ENCODE measurements at places on chromosomes 5 and 9.

DNA sequence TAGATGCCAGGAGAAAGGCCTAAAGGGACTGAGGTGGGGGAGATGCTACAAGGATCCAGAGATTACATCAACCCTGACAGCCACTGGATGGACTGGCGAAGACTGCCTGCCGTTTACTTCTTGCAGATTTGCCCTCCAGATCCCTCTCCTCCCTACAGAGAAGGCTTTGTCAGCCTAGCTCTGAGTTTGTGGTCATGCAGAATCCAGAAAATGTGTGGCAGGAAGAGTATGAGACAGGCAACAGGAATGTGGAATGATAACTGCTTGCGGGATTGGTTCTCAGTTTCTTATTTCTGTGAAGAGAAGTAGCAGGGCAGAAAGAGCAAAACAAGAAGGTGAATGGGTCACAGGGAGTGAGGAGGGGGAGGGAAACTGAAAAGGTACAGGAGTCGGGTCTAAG lies 129.6 kb downstream of the TLE1 start:
- no peak for DNase-seq

DNA sequence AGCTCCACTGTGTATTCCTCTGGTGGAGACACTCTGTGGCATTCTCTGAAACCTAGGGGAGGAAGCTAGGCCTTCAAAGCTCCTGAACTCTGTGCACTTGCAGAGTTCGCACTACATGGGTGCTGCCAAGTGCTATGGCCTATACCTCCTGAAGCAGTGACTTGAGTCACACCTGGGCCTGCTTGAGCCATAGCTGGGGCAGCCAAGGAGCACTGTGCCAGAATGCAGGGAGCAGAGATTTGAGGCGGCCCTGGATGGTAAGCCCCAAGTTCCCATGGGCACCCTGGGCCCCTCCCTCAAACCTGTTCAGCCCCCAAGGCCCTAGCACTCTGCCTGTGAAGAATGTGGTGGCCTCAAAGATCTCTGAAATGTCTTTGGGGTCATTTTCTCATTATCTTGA lies 212.9 kb downstream of the SPATA31A6 start:
- DNase-seq, result no peak

DNA sequence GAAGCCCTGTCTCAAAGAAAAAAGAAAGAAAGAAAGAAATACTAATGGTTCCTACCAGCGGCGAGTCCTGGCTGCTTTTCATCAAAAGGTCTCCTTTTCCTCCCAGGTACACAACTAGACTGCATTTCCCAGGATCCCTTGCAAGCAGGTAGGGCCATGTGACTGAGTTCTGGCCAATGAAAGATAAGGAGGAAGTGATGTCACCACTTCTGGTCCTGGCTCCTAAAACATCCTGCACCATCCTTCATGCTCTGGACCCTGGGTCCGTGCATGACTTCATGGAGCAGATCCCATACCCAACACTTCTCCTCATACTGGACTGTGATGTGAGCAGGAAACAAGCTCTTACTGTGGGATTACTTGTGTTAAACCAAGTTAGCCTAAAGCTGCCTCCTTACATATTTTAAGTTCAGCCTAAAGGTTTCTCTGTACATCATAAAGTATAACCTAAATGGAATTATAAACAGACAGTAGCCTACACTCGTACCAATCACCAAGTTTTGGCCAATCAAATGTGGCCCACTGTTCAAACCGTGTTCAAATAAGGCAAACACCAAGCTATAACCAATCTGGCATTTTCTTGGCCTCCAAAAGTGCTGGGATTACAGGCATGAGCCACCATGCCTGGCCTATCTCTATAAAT lies 30.2 kb upstream of the FUBP3 start:
- no peak for DNase-seq

GRCh38 chr5:991472-992267 lies 16.9 kb upstream of the NKD2 start:
- no peak for DNase-seq

DNA sequence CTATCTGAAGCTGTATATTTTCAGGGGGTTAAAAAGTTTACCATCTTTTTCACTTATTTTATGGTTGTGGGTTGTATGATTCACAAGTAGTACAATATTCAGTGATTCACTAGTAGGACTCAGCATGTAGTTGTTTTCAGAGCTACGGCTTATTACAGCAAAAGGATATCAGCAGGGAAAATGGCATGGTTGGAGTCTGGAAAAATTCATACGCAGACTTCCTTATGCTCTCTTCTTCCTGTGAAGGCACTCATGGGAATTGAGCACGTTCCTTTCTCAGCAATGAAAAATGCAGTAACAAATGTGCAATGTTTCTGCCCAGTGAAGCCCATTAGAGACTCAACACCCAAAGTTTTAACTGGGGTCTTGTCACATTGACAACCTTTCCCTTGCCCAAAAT lies 250.5 kb downstream of the KCNN2 start:
- DNase-seq, result no peak

DNA sequence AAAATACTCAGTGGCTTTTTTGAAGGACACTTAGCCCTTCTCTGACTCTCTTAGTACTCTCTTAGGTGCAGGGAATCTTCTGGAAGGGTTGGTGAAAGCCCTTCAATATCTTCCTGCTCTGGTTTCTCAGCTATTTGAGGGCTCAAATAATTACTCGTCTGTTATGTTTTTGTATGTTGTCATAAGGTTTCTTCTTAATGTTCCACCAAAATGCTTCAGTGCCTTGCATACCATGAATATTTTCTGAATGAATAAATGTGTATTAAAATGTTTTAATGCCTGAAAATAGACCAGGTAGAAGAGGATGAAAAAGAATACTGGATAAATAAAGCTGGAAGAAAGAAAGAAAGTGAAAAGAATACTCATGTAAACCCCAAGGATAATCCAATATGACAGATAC lies 124.3 kb downstream of the STK32A start:
- DNase-seq, result no peak

GRCh38 chr9:126703002-126703865 lies 89.5 kb downstream of the LMX1B start:
- DNase-seq, result no peak

DNA sequence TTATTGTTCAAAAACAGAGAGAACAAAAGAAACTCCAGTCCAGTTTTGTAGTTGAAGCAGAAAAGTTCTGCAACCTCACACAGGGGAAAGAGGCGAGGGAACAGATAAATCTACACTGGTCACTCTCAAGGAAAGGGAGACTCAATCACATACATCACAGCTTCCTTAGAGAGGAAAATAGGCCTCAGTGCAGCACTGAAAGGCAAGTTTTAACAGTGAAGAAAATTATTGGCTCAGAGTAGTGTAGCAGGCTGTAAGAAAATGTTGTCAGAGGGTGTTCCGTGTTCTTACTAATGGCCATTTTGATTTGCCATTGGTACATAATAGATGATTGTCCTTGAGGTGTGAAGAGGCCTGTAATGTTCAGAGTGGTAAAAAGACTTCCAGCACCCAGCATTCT lies 530.0 kb upstream of the CDH6 start:
- no peak for DNase-seq

DNA sequence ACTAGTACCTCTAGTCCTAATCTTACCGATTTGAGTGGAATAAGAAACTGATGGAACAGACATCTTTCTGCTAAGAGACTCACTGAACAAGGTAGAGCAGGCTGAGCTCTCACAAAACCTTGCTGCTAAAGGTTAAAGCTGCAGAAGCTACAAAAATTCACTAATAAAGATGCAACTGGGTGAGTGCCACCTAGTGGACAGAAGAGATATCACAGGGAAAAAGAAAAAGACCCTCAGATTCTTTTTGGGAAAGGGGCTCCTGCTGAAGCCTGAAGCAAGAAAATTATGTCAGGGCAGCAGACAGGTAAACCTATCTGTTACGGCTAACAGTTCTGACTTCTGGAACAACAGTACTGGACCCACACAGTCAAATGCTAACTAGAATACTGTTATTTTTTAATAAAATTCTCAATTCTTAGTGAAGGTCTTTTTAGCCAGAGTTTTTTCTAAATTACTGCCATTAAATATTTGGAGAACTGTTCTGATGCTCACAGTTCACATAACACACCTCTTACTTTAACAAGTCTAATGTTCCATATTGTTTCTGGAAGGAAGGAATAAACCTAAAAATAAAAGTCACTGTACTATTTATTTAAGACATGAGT lies 51.2 kb downstream of the DIAPH1 start:
- peak; percentile 29 for DNase-seq

GRCh38 chr9:110996436-110997220 lies 41.6 kb downstream of the LPAR1 start:
- DNase-seq, result no peak

All from CD4-positive, alpha-beta T cell treated with Interleukin-2 at 100 ng/mL for 4 hours (primary cell).